ENCODE measurements at places on chromosomes 5 and 9.

DNA sequence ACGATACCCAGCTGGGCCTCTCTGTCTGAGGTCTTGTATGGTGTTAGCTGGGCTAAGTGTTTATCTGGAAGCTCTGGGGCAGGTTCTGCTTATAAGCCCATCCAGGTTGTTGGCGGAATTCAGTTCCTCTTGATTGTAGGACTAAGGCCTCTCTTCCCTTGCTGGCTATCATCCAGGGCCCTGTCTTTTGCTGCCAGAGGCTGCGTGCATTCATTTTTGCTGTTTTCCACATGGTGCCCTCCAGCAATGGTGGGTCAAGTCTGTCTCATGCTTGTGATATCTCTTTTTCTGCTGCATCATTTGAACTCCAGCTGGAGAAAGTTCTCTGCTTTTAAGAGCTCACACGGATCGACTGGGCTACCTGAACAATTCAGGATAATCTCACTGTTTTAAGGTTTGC is 105.7 kb upstream of the ZNF618 start:
- no peak for DNase-seq

DNA sequence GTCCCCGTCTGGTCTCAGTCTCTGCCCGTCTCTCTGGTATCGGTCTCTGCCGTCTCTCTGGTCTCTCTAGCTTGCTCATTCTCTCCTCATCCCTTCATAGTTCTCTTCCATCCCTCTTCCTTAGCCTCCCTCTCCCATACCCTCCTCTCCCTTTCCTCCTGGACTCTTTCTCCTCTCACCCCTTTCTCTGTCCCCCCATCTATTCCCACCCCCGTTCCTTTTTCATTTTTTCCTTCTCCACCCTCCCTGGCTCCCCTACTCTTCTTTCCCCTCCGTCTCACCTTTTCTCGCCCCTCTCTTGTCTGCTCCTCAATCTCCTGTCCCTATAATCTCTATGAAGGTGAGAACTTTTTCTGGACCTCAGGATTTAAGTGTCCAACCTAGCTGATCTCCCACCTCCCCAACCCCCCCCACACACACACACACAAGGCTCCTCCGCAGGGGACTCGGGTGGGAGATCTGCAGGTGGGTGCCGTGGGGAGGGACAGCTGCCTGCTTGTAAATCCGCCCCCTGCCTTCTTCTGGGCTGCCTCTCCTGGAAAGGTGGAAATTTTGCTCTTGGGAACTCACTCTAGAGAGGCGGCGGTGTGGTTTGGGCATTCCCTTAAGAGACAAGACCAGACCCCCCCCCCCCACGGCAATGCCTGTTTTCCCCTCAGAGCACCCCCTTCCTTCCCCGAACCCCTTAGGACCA is 953 bp downstream of the UBE2QL1 start:
- DNase-seq, result no peak

DNA sequence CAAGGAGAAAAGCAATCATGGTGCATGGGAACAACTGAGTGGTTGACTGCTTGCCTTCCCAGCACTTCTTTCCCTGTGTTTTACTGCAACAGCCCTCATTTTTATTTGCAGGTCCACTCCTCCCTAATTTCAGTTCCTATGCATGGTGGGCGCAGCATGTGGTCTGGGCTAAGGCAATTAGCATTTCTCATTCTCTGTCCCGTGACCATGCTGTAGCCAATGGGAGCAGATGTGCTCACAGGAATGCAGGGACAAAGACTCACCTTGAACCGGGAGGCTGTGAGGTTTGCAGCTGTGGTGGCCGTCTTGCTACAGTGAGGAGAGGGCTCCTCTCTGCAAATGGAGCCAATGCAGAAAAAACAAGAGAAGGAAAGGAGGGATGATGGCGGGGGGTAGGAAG is 315.5 kb downstream of the SLIT3 start:
- DNase-seq, result no peak

DNA sequence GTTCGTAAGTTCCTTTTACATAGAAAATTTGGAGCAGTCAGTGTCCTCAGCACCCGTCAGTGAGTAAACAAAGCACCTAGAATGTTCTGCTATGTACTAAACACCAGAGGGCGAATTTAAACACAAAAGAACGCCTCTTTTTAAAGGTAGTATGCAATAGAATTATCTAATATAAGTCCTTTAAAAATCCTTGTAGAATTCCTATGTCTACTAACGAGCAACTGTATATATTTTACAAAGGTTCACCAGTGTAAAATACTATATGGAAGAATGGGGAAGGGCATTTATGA is 499 bp upstream of the TMEM232 start:
- DNase-seq, result no peak

GRCh38 chr9:103992938-103993579 is 101.0 kb upstream of the SMC2 start:
- no peak for DNase-seq

DNA sequence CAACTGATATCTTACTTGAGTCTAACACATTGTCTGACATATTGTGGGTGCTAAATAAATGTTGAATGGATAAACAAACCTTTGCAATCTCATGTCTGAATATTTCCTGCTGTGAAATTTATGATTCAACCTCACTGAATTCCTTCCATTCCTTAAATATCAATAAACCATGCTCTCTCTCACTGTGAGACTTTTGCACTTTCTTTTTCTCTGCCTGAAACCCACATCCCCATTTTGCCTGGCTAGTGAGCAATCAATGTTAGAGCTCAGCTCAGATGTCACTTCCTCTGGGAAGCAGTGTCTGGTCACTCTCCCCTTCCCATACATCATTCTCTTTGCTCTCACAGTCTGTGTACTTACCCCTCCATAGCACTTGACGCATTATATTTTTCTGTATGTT is 383.7 kb upstream of the TRPC7 start:
- no peak for DNase-seq

DNA sequence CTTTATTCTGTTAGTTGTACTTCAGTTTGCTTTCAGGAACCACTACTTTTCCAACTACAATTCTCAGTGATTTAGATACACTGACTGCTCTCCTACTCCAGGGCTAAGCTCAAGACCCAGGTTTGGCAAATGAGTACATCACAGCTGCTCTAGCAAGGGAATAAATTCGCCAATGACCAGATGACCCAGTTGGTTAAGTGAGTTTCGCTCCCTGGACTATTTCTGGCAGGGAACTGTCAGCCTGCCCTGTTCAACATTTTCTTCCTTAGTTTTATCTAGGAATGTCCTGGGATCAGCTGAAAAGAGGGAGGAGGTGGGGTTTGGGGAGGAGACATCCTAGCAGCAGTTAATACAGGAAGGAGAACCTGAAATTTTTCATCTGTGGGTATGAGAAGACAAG is 6.4 kb upstream of the STARD4 start:
- DNase-seq, result no peak

DNA sequence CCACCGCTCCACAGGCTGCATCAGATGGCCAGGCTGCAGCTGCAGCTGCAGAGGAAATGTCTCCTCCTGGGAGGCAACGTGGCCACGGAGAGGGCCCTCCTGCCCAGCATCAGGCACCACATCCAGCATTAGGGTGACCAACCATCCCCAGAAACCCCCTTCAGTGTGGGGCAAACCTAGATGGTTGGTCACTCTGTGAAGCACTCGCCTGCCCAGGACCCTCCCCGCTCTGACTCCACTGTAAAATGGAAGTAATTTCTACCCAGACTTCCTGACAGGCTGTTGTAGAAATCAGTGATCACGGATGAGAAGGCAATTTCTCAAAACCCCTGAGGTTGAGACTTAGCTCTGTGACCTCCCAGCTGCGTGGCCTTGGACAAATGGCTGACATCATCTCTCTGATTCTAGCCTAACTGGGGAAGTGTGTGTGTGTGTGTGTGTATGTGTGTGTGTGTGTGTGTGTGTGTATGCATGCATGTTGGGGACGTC is 31.6 kb downstream of the B4GALT1 start:
- DNase-seq, result no peak

DNA sequence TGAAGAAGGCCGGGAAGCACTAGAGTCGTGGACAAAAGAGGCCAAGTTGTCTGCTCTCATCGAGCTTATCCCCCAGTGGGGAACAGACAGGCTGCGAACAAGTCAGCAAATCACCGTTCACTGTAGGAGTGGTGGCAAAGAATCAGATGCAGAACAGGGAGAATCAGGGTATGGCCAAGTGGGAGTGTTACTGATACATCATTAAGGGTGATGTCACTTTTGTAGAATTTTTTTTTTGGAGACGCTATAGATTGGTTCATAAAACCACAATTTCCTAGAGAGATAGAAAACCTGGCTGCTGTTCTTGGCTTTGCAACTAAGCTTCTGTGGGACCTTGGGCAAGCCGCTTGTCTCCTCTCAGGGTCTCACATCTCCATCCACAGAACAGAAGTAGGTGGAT is 21.3 kb downstream of the SPRY4 start:
- no peak for DNase-seq

DNA sequence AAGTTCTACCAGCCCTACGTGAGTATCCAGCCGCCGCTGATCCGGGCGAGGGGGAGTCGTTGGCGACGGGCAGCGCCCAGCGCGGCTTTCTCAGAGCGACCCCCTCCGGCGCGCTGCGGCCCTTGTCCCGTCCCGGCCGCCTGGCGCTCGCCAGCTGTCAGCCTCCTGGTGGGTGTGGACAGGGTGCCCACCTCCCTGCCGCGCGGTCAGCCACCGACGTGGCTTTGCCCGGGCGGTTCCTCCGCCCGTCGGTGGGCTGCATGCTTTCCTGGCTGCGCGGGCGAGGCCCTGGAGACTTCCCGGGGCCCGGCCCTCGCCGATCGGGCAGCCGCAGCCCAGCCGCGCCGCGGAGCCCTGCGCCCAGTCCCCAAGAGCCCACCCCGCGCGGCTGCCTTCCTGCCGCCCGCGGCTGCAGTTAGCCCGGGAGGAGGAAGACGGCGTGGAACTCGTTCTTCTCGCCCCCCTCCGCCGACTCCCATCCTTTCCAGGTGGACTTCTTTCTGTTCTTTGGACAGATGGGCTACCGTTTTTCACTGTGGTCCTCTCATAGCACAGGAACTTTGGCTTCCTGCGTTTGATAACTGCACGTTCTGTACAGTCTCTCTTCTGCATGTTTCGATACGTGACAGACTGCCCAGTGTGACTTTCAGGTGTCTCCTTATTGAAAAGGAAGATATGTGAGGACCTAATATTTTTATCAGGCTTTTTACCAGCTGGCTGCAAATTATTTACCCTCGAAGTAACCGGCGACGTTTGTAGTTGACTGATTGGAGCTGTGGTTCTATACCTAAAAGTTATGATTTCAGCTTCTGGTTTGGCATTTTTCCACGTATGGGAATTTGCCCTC is 577 bp downstream of the AP3S1 start:
- DNase-seq, result peak; percentile 71

GRCh38 chr5:136246122-136246521 is 53.2 kb upstream of the SMIM32 start:
- no peak for DNase-seq

GRCh38 chr5:140041492-140042392 is 1.4 kb downstream of the NRG2 start:
- DNase-seq, result peak; percentile 82

- DNase-seq, result no peak
Measured at GRCh38 chr5:76081811-76082771, 1.1 kb upstream of the SV2C start.

- peak; percentile 73 for DNase-seq
Measured at GRCh38 chr5:169945831-169946261, 34.4 kb downstream of the INSYN2B start.

- DNase-seq, result no peak
Measured at GRCh38 chr5:134328619-134329018, 38.4 kb downstream of the CDKL3 start.

GRCh38 chr9:14769230-14769571 is 46.7 kb upstream of the CER1 start:
- peak; percentile 51 for DNase-seq

DNA sequence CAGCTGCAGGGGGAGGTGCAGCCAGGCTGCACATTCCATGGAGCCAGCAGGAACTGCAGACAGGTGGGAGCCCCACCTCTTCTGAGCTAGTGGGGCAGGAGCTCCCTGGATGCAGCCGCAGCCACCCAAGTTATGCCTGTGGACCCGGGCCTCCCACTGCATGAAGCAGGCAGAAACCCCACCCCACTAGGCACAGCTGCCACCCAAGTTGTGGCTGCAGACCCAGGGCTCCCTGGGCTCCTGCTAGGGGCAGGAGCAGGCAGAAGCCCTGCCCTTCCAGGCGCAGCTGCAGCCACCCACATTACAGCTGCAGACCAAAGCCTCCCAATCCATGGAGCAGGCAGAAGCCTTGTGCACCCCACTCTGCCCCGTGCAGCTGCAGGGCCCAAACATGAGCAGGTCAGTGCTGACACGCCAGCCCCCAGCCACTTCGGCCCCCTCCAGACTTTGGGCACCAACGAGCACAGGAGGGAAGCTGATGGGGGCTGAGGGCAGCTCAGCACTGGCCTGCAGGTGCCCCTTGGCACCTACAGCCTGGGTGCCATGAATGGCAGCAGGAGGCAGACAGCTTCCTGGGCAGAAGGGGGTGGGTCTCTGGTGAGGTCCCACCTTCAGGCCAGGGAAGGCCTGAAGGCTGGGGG is 106.9 kb downstream of the C9orf50 start:
- no peak for DNase-seq

- no peak for DNase-seq
Measured at GRCh38 chr5:9617739-9618504, 12.2 kb downstream of the TAS2R1 start.

GRCh38 chr9:113734826-113735225 is 141.3 kb upstream of the ZNF618 start:
- DNase-seq, result no peak

DNA sequence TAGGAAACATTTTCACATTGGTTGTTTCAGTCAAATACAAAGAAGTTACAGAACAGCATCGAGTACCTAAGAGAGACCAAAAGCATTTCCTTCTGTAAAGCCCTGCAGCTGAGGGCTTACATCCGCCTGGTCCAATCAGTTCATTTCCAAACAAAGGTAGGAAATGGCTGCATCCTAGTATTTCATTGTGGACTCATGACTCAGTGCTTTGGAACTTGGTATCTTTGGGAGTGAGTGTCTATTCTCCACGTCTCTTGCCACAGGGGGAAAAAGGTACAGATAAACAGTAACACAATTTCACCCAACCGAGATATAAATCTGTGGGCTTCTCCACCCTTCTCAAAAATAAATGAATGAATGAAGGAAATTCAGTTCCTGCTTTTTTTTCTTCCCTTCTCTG is 75.4 kb downstream of the NFIB start:
- DNase-seq, result no peak

DNA sequence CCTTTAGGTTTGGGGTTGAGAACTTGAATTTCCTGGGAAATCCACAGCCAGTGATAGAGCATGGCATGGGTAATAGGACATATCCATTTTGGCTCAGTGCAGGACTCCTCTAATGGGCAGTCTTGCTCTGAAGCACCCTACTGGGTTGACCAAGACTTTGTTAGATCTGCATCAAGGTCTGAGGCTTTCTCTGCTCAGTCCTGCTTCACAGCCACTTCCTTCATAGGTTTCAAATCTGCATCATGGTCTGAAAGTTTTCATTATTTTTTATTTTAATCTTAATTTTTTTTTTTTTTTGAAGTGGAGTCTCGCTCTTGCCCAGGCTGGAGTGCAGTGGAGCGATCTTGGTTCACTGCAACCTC is 36.5 kb downstream of the KIF2A start:
- no peak for DNase-seq

All from Ammon's horn (tissue), 1 donor.